Esophagus squamous epithelium (tissue), 5 donors: ENCODE measurements at places on chromosomes 6 and 20.

- DNase-seq: no peak
These were observed 23.1 kb downstream of the NEDD9 start for GRCh38 chr6:11209369-11209768.

DNA sequence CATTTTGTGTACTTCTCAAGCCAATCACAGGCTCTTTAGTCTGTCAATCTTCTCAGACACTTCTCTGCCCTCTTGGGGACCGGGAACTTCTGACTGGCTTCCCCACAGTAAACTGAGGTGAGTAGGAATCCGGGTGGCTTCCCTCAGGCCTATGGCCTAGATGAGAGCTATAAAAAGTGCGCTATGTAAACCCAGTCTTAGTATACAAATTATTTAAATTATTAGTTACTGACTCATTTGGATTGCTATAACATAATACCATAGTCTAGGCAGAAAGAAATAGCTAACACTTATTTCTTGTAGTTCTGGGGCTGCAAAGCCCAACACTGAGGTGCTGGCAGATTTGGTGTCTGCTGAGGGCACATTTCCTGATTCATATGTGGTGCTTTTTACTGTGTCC is 109.2 kb upstream of the MCHR2 start:
- DNase-seq: no peak

DNA sequence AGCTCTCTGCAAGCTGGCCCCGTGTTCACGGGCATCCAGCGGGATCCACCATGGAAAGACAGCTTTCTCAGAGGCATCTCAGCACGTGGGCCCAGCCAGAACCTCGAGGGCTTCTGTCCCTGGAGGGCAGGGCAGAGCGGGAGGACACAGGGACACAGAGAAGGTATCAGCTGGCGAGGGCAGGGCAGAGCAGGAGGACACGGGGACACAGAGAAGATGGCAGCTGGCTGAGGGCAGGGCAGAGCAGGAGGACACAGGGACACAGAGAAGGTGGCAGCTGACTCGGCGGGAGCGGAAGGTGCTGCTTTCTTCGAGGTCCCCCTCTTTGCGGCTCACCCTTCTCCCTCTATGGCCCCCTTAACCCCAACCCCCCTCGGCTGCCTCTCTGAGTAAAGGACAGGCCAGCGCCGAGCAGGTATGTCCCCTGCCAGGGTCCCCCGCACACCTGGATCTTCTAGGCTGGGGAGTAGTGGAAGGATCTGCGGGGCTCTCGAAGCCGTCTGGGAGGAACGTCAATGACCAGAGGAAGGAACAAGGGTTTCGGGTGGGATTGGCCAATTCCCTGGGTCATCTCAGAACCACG is 28.9 kb upstream of the BHLHE23 start:
- DNase-seq: no peak

GRCh38 chr6:107712665-107713551 is 111.2 kb downstream of the SCML4 start:
- DNase-seq: no peak

DNA sequence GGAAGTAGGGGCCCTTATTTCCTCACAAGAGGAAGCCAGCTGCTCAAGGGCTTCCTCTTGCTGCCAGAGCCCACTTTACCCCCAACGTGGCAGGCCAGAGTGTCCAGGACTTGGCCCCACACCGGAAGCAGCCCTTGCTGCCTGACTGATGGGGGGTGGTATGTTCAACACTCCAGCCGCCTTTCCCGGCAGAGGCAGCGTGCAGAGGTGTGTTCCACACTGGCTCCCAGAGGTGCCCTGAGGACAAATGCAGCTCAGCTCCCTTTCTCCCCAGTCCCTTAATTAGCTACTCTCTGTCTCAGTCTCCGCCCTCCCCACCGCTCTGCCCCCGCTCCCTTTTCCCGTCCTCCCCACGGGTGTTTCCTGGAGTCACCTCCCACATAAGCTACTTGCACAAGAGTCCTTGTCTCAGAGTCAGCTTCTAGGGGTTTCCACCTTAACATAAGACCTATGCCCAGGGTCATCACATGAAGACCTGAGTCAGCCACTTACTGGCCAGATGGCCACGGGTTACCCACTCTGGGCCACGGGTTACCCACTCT is 61.7 kb upstream of the SHLD1 start:
- no peak for DNase-seq
